ENCODE measurements at places on chromosomes 13 and 19.

DNA sequence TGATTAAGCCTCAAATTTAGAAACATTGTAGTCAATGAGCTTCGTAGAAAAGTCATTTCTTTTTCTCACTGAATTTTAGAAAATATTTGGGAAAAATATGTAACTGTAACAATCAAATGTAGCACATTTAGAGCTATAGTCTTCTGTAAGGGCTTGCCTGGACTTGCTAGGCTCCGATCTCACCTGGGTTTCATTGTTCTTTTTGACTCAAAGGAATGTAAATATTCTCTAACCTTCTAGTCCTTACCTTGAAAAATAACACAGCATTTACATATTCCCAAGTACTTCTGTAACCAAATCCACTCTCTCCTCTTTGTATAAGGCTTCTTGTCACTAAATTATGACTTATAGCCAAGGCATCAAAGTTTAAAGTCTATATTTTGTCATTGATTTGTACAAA is 2.9 kb upstream of the UFM1 start:
- no peak for DNase-seq

GRCh38 chr13:33863188-33863789 is 45.3 kb downstream of the RFC3 start:
- no peak for DNase-seq

DNA sequence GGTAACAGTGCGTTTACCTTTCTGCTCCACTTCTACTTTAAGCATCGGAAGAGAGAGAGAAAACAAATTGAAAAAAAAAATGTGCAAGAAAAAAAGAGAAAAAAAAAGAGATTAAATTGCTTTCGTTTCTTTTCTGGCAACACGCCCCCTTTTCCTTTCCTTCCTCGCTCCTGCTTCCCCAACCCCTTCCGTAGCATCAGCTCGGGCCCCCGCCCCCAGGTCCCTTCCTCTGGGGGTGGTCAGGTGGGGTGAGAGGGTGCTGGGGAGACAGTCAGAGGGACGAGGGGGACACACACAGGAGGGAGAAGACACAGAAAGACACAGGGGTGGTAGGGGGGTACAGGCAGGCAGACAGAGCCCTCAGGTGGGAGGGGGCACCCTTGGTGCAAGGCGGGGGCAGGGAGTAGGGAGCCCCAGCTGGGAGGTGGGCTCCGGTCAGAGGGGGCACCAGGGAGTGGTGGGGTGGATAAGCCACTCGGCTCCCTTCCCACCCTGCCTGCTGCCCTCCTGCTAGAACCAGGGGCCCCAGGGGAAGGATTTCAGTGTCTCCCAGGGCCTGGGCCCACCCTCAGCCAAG is 30.7 kb upstream of the ASF1B start:
- no peak for DNase-seq

GRCh38 chr19:6473647-6474046 is 7.9 kb downstream of the DENND1C start:
- DNase-seq, result no peak

GRCh38 chr19:10797541-10798256 is 38.3 kb downstream of the TMED1 start:
- DNase-seq, result no peak

DNA sequence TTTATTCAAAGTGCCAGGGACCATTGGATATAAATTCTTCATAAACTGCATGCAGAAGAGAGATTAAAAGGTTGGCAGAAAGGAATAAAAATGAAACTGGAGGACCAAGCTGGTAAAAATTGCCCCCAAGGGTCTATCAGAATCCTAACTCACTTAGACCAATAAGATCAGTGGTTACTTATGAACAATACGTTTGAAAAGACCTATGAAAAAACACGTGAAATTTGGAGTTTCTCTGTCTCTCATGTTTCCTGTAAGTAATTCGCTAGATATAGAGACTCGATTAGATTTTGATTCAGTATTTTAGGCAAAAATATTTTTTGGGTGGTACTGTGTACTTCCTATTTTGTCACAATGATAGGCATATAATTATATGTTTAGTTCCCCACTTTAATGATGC is 22.9 kb downstream of the GARRE1 start:
- no peak for DNase-seq

DNA sequence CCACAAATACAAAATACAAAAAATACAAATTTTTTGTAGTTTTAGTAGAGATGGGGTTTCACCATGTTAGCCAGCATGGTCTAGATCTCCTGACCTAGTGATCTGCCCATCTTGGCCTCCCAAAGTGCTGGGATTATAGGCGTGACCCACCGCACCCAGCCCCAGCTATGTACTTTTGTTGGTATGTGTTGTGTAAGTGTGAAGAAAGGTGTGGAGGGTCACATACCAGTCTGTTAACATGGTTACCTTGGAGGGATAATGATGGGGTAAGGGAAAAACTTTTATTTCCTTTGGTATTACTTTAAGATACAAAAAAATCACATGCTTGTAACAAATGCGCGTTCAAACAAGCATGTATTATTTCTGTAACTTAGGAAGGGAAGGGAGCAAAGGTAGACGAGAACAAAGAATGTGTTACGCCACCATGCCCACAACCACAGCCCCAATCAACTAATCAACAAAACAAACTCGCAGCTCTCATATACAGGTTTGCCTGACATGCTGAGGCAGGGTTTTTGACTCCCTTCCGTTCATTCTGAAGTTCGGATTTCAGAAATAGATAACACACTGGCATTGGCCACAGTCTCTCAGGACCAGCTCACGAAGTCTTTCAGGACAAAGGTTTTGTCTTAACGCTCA is 13.5 kb upstream of the VWA8 start:
- no peak for DNase-seq

GRCh38 chr19:49155820-49156346 is 687 bp upstream of the HRC start:
- DNase-seq, result no peak

DNA sequence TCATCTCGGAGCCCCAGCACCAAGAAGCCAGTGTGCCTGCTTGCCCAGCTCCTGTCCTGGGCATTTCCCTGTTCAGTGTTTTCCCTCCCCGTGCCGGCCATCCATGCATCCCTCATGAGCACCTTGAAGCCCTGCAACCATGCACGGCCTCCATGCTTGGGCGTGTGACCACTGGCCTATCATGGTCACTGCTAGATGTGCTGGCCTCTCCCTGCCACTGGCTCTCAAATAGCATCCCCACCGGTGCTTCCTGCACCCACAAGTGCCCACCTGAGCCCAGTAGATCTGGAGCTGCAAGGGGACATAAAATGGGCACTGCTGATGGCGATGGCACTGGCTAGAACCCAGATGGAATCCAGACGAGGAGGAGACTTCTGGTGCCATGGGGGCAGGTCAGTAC is 126.0 kb downstream of the TUBA3C start:
- DNase-seq, result no peak

- no peak for DNase-seq
Observed at GRCh38 chr19:58401840-58402421, 6.5 kb downstream of the RNF225 start.

DNA sequence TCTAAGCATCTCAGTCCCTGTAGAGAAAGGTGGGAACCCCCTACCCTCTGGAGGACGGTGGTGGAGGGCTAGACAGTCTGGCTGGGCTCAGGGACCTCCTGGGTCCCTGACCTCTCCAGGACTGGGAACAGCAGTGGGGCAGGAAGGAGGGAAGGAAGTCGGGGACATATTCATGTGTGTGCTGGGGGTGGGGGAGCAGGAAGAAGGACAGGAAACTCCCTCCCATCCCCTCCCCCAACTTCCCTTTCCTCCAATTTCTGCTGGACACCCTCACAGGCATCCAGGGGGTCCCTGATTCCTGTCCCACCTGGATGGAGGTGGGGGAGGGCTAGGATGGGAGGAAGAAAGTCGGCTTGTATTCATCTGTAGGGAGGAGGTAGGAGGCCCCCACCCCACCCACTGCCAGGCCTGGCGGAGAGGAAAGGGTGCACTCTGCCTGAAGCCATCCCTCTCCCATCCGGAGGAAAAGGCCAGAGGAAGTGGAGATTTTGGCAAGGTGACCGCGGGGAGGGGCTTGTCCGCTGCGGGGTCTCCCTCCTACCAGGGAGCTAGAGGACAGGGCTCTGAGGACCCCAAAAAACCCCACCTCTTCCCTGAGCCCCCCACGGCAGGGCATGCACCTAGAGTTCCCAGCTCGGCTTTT is 2.3 kb downstream of the NOVA2 start:
- no peak for DNase-seq

DNA sequence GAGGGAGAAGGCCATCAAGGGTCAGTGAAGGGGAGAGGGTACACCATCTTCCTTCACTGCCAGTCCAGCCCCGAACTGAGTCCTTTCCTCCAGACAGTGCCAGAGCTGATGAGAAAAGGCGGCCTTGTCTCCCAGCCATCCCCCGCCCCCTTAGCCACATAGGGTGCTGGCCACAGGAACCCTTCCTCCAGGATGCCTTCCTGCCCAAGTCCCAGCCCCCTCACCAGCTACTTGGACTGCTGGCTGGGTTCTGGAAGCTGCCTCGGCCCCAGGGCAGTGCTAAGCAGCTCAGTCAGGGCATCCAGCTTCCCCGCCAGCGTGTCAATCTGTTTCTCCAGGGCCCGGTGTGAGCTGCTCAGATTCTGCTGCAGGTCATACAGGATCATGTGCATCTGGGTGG is 12.6 kb upstream of the SMG9 start:
- DNase-seq, result no peak

DNA sequence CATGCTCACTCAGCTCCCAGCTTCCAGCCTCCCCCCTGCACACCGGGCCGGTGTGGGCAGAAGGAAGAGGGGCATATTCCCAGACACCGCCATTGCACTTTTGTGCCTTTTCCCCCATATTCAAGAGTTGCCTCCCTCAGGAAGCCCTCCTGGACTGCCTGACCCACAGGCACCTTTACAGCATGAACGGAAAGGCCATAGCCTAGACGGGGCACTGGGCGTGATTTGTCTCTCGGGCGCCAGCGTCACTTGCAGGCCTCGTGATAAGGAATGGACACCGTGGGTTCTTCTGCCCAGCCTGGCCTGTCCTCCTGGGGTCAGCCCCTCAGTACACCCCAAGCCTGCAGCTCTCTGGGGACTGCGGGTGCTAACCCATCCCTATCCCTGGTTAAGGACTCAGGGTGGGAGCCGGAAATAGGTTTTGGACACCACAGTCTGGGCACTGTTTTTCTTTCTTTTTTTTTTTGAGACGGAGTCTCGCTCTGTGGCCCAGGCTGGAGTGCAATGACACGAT is 933 bp upstream of the UQCR11 start:
- peak; percentile 65 for DNase-seq

DNA sequence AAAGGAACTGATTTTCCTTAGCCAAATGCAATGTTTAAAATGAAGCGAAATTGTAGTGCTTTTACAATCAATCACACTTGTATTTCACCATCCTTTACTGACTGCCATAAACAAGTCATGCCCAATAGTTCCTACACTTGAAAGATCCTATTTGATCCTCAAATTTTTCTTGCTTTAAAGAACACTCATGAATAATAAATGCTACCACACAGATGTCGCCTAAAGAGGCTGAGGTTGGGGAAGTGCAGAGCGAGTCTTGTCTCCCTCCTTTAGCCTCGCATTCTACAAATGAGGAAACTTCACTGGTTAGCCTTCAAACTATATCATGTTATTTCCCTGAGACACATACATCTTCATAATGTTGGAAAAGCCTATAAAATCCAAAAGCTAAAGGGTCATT is 18.7 kb upstream of the AMER2 start:
- no peak for DNase-seq

DNA sequence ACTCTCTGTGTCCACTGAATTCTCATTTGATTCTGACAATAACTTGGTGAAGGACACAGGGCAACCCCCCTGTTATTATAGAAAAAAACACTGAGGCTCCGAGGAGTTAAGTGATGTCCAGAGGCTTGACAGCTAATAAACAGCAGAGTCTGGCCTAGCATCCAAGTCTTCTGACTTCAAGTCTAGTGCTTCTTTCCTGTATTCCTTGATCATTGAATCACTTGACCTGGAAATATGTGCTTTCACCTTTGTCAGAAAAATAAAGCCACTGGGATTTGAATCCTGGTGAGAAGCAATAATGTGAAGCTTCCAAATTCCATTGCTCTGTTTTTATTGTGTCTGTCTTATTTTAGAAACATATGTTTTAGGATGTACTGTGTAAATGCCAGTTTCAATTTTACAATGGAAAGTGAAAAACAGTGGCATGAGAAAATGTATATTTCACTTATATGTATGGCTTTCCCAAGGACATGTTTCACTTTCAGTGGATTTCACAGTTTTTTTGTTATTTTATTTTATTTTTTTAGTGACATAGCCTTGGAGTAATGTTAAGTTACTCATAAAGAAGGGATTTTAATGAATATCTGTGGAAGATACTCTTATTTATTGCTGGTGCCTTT is 190.2 kb downstream of the GPC6 start:
- DNase-seq, result no peak

DNA sequence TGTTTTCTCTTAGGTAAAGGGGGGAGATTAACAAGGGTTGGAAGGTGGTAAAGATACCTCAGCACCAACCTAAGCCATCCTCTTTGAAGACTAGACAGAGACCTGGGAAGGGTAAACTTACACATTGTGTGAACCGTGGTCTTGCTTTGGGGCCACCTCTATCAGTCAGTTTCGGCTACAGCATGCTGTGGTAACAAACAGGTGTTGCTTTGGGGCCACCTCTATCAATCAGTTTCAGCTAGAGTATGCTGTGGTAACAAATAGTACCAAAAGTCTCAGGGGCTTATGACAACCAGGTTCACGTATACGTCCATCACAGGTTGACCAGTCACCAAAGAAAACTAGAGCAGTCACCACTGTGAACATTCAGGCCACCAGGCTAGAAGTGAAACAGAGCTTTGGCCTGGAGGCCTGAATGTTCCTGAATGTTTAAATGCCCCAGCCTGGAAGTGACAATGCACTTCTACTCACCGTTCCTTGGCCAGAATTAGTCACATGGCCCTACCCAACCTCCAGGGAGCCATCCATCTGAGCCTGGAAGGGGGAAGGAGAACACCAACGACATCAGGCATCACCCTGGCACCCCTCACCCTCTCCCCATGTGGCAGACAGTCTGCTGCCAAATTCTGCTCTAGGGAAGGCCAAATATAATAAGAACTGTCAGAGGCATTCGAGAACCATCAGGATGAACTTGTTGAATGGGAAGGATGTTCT is 3.8 kb downstream of the FXYD7 start:
- no peak for DNase-seq

DNA sequence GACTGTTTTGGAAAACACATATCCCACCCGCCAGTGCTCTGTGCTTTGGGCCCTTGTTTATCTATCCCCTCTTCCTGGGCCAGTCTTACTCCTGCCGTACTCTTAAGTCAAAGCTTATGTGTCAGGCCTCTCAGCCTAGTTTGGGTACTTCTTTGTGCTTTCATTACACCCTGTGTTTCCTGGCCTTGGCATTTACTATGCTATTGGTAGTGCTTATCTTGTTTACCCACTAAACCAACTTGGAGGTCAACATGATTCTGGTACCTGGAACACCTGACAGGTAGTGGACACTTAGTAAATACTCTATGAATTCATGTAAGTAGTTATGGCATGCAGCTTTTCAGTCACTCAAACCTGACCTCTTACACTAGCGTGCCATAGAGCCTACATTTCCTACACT is 2.4 kb downstream of the POLR1D start:
- no peak for DNase-seq

DNA sequence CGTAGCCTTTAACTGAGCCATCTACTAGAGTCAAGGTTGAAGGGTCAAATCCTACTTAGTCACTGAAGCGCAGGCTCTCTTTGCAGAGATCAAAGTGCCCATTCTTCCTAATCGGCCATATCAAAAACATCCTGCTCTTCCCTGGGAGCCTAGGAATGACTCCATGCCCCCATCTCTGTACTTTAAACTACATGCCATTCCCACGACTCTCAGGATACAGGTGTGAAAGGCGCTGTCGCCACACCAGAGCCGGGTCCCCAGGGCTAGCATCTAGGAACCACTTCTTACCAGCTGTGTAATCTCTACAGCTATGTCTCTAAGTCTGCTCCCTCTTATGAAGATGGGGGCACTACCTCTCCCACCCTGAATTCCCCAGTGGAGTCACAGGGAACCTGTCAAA is 22.3 kb downstream of the IRS2 start:
- no peak for DNase-seq

All from right atrium auricular region (tissue), 2 donors.